ENCODE measurements at places on chromosomes 3 and 15.
A peak's percentile ranks its signal among the peaks of the same experiment; 100 is the strongest.

- peak; percentile 12 for DNase-seq
Observed at GRCh38 chr3:59866076-59866475, 816.3 kb upstream of the CFAP20DC start.

- DNase-seq, result no peak
Observed at GRCh38 chr3:105355408-105356061, 11.2 kb upstream of the ALCAM start.

DNA sequence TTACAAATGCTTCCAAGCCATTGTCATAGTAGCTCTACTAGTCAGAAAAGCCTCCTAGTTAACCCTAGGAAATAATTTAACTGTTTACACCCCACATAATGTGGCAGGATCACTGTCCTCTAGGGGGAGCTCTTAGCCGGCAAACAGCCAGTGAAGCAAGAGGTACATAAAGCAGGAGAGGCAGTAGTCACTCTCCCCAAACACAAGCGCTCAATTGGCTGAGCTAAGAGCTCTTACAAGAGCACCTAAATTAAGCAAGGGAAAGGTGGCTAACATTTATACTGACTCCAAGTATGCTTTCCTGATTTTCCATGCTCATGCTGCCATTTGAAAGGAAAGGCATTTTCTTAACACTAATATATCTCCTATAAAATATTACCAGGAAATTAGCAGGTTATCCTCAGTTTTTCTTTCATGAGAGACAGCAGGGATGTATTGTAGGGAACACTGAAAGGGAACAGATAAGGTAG lies 37.6 kb downstream of the NCEH1 start:
- no peak for DNase-seq

- DNase-seq, result no peak
Observed at GRCh38 chr3:27345493-27345892, 23.7 kb downstream of the NEK10 start.

GRCh38 chr15:60721257-60721626 lies 242.3 kb upstream of the ICE2 start:
- no peak for DNase-seq

DNA sequence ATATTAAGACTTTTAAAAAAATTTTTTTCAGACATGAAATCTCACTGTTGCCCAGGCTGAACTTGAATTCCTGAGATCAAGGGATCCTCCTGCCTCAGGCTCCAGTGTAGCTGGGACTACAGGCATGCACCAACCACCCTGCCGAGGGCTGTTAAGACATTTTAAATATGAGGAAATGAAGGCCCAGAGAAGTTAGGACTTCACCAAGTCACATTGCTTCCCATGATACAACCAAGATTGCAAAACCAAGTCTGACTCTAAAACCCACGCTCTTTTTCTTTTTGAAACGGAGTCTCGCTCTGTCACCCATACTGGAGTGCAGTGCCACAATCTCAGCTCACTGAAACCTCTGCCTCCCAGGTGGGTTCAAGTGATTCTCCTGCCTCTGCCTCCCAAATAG lies 28.0 kb downstream of the PTPN9 start:
- no peak for DNase-seq

GRCh38 chr15:89226359-89227221 lies 5.2 kb upstream of the RLBP1 start:
- DNase-seq, result no peak
